Erythroblast (primary cell): ENCODE measurements at places on chromosomes 6 and 20.

- DNase-seq, result no peak
These were observed 101.9 kb downstream of the LRFN2 start for GRCh38 chr6:40485300-40485699.

DNA sequence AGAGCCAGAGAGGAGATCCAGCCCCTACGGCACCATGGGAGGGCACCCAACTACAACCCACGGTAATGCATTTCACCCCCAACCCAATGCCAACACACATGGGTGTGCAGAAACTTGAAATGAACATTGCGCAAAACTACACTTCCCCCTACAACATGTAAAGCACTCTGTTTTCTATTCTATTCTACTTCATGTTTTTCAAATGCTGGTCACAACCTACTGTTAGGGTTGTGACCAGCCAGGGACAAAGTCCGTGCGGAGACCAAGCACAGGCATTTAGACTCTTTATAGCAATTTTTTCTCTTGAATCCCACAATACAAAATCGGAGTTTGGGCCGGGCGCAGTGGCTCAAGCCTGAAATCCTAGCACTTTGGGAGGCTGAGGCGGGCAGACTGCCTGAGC, 90.6 kb downstream of the MRPL14 start:
- DNase-seq, result no peak

DNA sequence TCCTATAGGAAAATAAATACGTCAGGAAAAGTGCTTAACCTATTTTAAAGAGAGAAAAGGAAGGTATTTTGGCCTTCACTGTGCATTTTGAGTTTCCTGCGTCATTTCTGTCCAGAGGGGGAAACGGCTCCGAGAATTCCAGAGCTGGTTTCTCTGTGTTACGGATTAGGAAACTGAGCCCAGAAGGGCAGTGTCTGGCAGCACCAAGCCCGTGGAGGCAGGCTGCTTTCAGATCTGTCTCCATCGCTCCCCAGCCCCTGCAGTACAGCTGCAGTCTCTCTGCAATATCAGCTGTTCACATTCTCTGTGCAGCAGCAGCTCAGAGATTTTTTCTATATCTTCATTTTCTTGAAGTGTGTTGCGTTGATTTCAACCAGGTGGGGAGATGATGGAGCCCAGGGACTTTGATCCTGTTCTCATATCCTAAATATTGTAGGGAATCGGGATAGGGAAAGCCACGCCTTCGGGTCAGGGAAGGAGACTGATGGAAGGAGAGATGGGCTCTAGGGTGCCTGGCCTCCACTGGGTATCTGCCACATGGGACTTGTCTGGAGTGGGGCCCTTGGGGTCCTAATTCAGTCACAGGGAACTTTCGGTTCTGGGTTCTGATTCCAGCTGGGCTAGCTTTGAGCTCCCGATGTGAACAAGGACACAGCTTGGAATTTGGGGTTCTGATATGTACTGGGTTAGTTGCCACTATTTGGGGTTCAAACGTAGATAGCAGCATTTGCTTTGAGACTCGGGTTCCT, 2.8 kb downstream of the ANKRD60 start:
- DNase-seq, result no peak

DNA sequence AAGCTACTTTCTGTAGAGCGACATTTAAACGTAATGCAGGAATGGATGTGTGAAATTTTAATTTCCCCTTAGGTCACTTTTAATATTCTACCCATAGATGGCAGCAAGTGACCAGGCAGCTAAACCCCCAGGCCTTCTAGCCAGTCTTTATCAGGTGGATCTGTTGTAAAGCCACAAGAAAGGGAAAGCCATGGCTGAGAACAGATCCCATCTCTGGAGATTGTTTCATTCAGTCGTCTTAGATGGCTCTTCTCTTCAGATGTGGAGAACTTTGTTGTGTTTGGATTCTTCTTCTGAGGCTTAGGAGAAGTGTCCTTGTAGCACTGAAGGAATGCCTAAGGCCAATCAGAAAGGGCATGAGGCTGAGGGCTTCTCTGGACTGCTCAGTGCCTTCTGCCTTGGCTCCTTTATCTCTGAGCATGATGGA, 15.8 kb upstream of the RNF182 start:
- peak; percentile 79 for DNase-seq

DNA sequence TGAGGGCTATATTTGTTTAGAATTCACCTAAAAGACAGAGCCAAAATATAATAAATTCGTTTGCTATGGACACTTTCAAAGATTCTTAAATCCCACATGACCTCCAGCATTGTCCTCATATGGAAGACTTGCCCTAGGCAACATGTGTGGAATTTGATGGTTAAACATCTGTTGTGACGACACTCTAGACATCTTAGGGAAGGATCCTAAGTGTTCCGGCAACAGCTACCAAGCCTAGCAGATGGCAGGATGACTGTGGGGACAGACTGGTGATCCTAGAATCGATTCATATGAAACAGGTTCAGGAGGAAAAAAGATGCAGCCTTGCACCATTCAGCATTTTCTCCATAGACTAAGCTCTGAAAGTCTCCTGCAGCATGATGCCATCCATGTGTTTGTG, 77.6 kb upstream of the BACH2 start:
- no peak for DNase-seq

DNA sequence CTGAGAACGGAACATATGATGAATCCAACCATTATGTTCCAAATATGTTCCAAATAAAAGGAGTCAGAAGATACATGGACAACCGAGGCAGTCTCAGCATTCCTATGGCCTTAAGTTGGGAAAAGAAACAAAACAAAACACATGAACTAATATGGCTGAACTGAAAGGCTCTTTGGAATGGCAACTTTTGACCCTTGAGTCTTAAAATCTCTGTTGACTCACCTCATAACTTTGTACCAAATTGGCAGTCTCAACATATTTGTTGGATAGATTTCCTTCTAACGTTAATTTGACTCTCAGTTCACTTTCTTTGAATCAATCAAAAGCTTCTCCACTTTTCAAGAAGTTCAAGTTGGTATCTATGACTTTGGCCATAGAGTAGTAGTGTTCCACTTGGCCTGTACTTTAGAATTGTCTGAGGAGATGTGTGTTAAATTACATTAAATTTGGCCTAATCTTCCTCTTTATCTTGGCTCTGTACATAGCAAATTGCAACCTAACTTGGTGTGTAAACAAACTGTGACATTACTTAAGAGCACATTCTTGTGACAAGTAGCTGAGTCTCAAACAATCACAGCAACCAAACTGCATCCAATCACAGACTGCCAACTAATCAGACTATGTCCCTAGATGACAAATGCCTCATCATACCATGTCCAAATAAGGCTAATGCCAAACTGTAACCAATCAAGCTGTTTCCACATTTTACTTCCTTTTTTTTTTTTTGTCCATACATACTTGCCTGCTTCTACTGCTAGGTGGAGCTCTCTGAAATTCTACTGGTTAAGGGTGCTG, 208.8 kb downstream of the BMP2 start:
- DNase-seq, result no peak

GRCh38 chr6:149895048-149895590, 2.8 kb downstream of the RAET1E start:
- no peak for DNase-seq

DNA sequence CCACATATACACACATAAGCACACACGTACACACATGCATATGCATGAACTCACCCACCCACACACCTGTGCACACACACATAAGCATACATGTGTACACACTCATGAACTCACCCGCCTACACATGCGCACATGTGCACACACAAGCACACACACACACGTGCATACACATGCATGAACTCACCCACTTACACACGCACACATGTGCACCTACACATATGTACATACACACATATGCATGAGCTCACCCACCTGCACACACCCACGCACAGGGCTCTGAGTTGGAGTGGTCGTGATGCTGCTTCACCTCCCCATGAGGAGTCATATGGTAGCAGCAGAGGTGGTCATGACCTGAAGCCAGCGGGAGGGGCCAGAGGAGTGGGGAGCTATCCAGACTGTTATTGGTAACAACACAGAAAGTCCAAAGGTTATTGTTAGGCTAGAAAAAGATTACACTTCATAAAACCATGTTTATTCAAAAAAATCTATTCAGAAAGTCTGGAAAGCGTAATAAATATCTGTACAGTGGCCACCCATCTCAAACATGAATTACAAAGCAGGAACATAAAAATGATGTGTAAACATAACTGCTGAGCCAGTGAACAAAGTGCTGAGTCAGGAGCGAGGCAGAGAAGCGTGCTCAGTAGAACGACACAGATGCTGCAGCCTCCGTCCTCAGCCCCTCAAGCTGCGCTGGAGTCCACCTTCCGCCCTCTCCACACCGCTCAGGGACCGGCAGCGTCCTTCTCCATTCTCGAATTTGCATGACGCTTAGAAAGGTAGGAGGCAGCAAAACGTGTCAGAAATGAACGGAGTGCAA, 26.4 kb upstream of the MPC1 start:
- no peak for DNase-seq

DNA sequence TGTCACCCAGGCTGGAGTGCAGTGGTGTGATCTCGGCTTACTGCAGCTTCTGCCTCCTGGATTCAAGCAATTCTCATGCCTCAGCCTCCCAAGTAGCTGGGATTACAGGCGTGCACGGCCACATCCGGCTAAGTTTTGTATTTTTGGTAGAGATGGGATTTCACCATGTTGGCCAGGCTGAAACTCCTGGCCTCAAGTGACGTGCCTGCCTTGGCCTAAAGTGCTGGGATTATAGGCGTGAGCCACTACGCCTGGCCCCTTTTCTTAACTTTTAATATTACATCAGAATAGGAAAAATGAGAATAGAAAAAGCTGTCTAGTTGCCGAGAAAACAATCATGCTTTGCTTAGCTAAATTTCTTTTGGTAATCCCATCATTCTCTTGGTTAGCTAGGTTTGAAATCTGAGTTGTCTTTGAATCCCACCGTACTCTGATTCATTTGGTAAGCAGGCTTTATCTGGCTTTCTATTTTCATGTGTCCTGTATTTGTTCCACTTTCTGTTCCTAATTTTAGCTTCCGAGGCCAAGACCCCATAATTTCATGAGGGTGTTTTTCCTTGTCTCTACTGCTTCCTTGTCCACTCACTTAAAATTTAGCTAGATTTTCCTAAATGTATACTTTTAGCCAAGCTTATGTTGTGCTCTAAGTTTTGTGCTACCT, 83.5 kb downstream of the NCOA3 start:
- DNase-seq, result no peak

DNA sequence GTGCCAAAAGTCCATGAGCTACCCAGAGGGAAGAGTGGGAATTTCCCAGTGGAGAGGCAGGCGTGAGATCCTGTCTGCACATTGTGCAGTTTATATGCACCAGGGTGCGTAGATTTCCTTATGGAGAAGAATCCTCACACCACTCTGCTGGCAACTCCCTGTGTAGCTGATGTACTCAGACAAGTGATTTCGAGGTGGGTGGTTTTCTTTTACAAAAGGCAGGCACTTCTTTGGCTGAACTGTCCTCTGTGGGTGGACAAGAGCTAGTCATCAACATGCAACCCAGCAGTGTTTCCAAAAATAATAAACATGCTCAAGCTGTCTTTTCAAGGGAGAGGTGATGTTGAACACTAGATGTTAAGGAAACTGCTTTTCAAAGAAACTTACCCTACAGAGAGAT, 121.7 kb upstream of the NXT1 start:
- no peak for DNase-seq

DNA sequence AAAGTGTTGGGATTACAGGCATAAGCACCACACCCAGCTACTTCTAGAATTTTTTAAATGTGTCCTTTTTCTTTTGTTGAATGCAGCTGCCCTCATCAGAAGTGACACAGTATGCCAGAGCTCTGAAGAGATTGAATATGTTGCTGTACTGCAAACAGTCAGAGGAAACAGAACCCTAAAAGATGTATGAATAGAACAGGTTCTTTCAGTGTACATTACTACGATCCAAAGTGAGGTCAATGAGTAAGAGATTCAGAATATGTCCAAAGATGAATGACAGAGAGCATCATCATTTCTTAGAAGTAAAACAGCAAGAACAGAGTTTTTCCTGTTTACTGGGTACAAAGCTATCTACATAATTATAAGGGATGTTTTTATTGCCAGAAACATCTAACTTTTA, 268.5 kb downstream of the NRN1 start:
- DNase-seq, result no peak

DNA sequence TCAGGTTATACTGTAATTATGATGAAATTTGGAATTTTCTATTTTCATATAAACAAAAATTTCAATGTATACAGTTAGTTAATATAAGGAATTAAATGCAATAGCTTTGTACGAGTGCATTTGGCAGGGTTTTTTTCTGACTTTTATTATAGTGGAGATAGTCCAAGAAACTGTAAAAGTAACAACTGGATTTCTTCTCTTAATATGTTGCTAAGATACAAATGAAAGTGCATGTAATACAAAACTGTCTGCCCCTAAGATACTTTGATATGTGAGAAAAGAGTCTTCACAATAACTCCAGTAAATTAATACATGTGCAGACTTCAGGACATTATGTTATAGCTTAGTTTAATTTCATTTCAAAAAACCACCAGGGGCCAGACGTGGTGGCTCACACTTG, 721.4 kb downstream of the CBLN4 start:
- no peak for DNase-seq

DNA sequence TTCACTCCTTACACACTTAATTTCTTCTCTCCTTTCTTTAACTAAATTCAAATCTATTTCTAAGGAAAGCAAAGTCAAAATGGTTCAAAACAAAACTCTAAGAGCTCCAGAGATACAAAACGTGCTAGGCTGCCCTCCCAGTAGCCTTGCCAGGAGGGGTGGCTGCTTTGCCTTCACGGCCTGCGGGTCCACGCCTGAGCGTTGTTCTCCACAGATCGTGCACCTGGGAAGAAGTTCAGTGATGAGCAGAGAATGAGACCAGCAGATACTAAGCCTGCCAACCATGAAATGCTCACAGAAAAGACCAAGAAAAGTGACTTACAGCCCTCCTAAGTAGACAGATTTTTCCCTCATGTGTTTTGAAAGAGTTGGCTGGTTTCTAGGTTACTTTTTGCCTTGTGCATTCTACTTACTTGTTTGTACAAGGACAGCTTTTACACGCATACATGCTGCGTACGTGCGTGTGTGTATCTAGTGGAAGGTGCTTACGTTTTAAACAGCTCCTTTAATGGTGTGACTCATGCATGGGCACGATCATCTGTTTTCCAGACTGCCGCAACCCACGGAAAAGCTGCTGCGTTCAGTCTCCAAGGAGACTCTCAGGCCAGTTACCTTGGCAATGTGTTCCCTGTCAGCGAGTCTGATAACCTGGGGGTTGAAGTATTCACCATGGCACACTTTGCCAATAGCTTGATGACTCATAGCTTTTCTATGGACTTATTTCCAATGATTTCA, 32.4 kb upstream of the PBOV1 start:
- DNase-seq, result no peak

DNA sequence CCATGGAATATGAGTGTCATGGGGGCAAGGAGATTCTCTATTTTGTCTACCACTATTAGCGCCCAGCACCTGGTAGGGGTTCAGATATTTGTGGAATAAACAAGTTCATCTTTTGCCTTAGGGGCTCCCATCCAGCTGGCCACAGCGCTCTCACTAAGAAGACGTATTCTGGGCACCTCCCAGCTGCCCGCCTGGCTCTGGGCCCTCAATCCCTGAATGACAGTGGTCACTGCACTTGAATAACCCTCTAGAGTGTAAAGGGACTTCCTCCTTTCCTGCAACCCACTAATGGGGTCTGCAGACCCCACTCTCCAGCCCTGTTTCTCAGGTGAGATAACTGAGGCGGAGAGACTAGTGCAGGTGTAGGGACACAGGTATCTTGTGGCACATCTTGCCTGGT, 36.2 kb downstream of the SNX5 start:
- no peak for DNase-seq
